ENCODE measurements at places on chromosomes 7 and 10.

- DNase-seq = no peak
Observed at GRCh38 chr10:75508814-75509306, 77.4 kb downstream of the LRMDA start.

DNA sequence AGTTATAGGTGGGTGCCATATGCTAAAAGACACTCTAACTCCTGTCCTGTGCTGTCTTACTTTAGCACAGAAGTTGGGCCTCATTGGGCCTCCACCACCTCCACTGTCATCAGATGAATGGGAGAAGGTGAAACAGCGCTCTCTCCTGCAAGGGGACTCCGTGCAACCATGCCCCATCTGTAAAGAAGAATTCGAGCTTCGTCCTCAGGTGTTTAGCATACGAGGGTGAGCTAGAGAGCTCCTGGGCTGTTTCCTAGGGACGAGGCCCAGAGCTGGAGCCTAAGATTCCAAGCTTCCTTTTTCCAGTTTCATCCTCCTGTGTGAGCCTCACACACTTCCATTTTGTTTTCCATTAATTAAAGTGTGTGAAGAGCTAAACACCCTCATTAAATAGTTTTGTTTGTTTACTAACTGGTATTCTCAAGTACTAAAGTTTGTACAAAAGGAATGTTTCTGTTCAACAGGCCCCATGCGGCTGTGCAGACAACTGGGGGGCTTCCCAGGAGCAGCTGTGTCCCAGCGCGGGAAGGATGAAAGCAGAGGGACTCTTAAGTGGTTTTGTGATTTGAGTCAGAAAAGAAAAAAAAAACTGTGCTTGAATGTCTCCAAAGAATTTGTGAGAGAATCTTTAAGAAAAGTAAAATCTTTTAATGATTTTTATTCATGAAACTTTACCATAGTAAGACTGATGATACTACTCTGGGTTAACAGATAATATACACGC lies 14.1 kb downstream of the RNF32 start:
- no peak for DNase-seq

GRCh38 chr7:207418-208129 lies 15.2 kb downstream of the FAM20C start:
- no peak for DNase-seq

DNA sequence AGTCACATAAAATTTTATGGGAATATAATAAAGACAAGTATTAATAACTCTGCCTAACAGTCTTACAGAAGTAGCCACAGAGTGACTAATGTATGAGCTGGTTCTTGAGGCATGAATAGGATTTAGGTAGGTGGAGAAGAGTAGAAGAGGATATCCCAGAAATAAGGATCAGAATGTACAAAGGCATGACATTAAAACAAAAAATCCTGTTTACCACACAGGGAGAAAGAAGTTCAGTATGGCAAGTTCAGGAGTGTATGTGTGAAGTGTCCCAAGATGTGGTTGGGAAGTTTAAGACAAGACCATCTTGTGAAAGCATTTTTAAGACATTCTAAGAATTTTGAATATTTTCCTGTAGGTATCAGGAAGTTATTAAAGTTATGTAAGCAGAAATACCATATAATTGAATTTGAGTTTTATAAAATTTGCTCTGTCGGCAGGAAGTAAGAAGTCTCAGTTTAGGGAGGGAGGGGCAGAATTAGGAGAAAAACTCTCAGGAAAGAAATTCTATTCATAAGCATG lies 64.7 kb upstream of the CAV2 start:
- peak; percentile 97 for DNase-seq

- no peak for DNase-seq
Observed at GRCh38 chr10:100895346-100895745, 17.4 kb upstream of the SLF2 start.

GRCh38 chr10:14601872-14602725 lies 172.6 kb downstream of the FAM107B start:
- peak; percentile 78 for DNase-seq

- no peak for DNase-seq
Observed at GRCh38 chr7:3094701-3095445, 51.2 kb upstream of the CARD11 start.

DNA sequence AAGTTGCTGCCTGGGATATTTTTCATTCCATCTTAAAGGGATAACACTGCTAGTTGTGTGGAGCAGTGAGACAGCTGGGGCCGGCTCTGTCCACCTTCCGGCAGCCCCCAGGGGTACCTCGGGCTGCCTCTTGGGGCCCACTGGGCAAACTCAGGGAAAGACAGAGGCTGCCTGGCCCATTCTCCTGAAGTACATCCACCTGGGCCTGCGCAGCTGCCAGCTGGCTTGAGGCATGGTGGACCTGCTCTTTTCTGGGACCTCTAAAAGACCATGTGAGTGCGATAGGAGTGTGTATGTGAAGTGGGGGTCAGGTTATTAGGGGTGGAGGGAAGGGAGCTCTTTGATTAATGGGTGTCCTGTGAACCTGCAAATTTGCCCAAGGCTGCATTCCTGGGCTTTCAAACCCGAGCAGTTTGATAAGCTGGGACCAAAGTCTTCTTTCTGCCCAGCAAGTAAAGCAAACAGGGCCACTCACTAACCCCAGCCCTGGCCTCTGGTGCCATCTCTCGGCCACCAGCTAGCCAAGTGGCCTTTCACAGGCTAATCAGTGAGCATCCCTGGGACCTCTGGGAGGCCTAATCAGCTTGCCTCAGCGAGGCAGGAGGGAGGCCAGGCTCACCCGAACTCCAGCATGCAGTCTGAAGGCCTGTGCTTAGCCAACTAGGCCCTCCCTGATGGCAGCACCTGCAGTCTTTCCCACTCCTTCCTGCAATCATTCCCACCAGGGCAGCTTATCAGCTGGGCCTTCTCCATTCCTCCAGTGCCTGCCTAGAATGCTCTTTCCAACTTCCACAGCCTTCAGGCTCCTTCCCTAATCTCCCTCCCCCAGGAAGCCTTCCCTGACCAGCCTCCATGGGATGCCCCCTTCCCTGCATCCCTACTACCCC lies 954.7 kb upstream of the ZNF722 start:
- no peak for DNase-seq

GRCh38 chr10:44053391-44053790 lies 331.5 kb downstream of the CXCL12 start:
- DNase-seq = no peak

- DNase-seq = peak; percentile 78
Observed at GRCh38 chr10:118102121-118102520, 55.4 kb upstream of the RAB11FIP2 start.

Measured in fibroblast of skin of right quadriceps (primary cell).